ENCODE measurements at places on chromosomes 2 and 18.

DNA sequence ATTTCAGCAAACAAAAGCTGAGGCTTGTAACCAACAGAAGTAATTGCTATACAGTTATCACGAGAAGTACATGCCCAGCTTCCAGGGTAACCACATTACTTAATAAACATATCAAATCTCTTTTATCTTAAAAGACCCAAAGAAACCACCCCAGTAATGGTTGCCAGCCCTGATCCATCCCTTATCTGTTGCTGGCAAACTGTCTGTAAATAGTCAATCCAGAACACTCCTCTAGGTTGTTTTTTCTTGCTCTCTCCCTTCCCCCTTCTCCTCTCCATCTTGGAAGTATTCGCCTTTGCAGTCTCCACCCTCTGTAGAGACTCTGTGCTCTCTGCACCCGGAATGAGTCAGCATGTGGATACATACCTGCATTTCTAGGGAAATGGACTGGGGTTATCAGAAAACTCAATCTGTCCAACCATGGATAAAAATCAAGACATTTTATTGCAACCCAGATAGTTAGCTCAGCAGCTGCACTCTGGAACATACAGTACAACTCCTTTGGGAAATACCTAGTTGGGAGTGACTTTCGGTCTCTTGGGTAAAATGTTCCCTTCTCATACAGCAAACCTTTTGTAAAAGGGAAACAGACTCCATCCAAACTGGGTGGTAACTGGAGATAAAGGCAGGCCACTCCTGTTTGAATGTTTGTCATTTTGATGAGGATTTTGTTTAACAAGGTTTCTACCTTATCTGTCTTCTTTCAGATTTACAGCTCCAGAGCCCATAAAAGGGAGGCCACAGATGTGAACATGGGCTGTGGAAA lies 123.5 kb upstream of the FOSL2 start:
- DNase-seq = no peak

DNA sequence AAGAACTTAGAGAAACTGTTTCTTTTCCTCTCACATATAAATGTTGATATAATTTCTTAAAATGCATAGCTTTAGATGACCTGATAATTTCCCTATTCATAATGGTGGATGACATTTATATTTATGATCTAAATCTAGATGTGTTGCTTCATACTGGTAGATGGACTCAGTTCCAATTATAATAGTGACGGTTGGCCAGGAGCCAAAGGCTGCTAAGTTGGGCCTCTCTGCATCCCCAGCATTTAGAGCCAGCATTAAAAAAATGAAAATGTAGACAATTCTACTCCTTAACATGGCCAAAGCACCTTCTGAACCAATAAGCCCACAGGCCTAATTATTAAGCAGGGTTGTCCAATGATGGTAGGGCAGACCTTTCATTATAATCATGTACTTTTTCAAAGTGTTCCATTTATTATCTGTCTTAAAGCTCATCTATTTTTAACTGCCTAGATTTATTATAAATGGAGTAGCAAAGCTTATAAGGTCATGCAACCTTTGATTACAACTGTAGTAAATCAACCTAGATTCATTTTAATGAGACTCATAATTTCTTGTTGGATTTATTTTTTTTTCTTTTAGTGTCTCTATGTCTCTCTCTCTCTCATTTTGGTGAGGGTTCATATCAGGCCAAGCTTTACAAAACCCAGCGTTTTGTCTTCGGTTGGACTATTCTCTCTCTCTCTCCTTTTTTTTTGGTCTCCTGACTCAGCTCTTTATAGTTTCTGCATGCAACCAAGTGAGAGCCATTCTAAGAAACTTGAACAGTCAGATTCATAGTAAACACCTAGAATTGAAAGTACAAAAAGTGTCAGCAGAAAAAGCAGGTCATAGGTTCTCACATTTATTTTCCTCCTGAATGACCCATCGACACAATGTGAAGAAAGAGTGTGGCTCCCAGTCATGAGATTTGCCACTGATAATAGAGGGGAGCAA lies 2016.1 kb upstream of the PIK3C3 start:
- no peak for DNase-seq

- DNase-seq = no peak
Observed at GRCh38 chr2:126719833-126720351, 63.9 kb downstream of the GYPC start.

GRCh38 chr2:196160101-196160500 lies 11.3 kb downstream of the STK17B start:
- peak; percentile 43 for DNase-seq
